NCI-H187 treated with DMSO at 0.1 percent for 48 hours (cell line): ENCODE measurements at places on chromosomes 5 and 9.

DNA sequence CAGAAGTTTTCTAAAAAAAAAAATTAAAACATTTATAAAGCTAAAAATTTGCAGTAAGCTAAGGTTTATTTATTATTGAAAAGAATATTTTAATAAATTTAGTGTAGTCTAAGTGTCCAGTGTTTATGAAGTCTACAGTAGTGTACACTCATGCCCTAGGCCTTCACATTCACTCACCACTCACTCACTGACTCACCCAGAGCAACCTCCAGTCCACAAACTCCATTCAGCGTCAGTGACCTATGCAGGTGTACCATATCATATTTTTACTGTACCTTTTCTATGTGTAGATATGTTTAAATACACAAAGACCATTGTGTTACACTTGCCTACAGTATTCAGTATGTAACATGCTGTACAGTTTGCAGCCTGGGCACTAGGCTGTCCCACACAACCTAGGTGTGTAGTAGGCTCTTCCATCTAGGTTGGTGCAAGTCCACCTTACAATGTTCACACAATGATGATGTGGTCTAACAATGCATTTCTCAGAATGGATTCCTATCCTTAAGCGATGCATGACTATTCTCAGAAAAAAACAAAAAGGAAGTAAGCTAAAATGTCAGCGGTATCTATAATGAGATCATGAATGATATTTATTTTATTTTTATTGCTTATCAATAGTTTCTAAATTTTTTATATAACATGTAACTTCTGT is 336.7 kb downstream of the AGTPBP1 start:
- DNase-seq, result no peak

GRCh38 chr5:36304095-36304805 is 2.5 kb upstream of the RANBP3L start:
- DNase-seq, result no peak

DNA sequence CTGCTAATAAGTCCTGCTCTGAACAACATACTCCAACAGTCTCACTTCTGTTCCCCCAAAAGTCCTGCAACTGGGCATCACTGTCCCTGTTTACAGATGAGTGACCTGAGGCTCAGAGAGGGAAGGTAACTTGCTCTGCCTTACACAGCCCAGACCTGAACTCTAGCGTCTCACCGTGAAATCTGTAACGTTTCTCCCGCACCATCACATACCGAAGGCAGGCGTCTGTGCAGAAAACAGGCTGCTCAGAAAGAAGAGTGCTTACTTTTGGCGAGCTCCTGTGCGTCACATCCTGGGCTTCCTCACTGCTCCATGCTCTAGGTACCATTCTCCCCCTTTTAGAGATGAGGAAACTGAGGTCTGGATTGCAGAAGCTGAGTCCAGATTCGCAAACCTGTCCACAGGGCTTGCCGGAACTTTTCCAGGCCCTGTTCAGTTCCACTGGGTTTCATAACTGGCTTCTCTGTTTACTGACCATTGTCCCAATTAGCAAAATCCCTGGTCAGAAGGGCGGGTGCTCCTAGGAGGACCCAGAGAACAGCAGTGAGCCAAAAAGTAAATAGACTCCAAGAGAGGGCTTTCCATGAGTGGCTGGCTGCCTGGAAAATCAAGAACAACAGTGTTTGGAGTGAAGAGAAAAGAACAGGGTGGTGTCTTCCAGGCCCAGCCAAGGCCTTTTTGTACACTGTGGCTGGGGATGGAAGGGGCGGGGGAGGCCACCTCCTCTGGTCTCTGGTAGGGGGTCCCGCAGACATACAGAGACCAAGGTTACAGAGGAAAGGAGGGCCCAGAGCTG is 27.1 kb downstream of the GSN start:
- no peak for DNase-seq

- DNase-seq, result no peak
Observed at GRCh38 chr5:63154476-63155309, 576.1 kb downstream of the LRRC70 start.

- no peak for DNase-seq
Observed at GRCh38 chr5:39650008-39650762, 225.4 kb upstream of the DAB2 start.

DNA sequence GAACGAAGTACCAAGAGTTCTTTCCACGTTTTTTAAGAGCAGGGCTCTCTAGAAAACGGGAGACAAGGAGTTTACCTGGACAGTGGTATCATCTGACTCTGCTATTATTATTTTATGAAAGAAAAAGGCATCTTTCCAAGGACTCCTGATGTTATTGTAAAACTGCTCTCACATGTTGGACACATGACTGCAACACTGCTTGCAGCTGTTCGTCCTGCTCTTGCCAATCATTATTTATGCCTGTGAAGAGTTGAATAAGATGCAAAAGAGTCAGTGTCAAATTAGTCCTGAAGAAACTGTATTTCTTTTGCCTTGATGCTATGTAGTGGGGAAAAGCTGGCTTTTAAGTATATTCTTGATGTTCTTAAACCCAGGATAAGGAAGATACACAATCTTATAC is 284.5 kb upstream of the PTGER4 start:
- DNase-seq, result no peak

GRCh38 chr9:36046923-36047322 is 10.2 kb downstream of the RECK start:
- no peak for DNase-seq
